Natural killer cell treated with Interleukin-12 subunit alpha and Interleukin-12 subunit beta and Interleukin-15 and Interleukin-18, amount 100 ng/mL, for 72 hours (primary cell): ENCODE measurements at places on chromosomes 4 and X.

DNA sequence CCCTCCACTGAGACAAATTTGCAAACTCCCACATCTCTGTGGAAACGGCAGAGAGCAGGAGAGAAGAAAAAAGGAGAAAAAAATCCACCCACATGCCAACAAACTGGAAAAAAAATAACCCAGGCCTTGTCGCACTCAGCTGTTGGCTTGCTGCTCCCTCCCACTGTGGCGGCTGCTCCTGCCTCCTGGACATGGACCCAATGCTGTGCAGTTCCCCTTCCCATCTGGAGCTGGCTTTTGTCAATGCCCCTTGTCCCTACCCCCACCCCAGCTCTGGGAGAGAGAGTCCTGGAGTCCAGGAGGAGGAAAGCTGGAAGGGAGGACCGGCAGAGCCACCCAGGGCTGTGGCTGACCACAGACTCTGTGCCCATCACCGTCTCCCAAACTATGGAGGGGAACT, 50.8 kb upstream of the IQSEC2 start:
- no peaks in the 10 kb centered on the region for H3K36me3 ChIP-seq
- no peaks in the 10 kb centered on the region for H3K4me1 ChIP-seq
- H3K27ac ChIP-seq, result no peak overlapping the region
- peaks cover 20% of the 10 kb centered on the region for H3K27me3 ChIP-seq
- H3K4me3 ChIP-seq, result no peak overlapping the region

DNA sequence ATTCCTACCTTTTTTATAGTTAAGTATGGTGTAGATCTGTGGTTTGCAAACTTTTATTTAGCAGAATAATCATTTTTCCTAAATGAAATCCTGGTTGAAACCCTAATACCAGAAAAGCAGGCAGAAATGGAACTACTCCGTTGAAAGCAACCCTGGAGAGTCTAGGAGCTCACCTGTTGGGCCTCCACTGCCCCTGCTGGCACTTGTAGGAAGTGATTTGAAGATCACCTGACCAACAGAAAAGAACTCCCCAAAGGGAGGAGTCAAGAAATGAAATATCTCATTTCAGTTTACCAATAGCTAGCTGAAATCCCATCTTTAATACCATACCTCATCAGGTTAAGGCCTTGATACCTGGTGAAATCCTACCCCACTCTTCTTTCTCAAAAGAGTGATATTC, 277.1 kb downstream of the KLHL13 start:
- no peak overlapping the region for H3K27ac ChIP-seq
- no peaks in the 10 kb centered on the region for H3K36me3 ChIP-seq

DNA sequence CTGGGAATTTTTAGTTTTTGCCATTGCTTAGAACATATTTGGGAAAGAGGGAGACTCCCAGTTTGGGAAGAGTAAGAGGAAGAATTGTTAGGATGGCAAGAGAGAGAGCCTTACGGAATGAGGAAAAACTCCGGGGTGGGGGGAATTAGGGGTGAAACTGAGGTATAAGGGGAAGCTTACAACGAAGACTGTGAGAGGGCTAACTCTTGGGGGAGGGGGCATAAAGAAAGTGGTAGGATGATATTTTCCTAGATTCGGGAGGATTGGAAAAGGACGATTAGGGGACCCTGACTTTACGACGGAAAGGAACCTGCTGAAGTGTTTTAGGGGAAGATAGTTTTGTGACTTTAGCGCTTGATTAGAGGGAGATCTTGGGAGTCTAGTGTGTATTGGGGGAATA, 86.2 kb upstream of the HPRT1 start:
- H3K27me3 ChIP-seq, result peaks cover 6% of the 10 kb centered on the region
- no peak for DNase-seq
- peak overlapping the region; percentile 95 for H3K27ac ChIP-seq
- H3K4me1 ChIP-seq, result peaks cover 11% of the 10 kb centered on the region
- peak overlapping the region; percentile 99 for H3K4me3 ChIP-seq

DNA sequence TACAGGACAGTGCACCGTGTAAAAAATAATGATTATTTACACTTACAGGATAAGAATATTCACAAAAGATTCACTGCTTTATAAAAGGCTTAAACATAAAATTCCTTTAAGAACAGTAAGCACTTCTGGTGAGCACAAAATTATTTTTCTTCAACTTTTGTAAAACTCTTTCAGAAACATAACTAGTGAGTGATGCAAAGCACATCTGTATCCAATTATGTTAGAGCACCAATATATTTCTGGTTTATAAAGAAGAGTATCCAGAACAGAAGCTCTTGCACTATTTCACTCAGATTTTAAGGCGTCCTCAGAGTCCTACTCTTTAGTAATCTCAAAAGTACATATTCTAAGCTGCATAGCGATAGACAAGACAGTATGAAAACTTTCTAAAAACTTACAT, 276.0 kb downstream of the C4orf33 start:
- no peaks in the 10 kb centered on the region for H3K4me1 ChIP-seq
- H3K4me3 ChIP-seq, result no peak overlapping the region
- H3K27ac ChIP-seq, result no peak overlapping the region
- no peaks in the 10 kb centered on the region for H3K36me3 ChIP-seq
- peaks cover 13% of the 10 kb centered on the region for H3K27me3 ChIP-seq
- DNase-seq, result no peak

DNA sequence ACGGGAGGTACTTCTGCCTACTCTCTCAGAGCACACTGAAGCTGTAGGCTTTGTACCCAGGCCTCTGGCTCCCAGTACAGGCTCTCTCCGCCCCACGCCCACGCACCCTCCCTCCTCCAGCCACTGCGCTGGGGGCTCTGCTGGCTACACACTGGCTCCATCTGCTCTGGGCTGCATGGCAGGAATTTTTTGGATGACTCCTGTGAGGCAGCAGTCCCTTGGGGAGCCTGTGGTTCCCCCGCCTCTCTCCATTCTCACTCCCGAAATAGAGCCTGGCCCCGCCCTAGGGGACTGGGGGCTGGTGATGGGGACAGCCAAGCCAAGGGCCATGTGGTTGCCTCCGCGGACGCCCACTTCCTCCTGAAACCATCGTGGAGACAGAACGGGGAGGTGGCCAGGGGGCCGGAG, 58.1 kb upstream of the ADRA2C start:
- H3K4me3 ChIP-seq, result no peak overlapping the region
- DNase-seq, result peak; percentile 54
- H3K27me3 ChIP-seq, result peaks cover 9% of the 10 kb centered on the region
- H3K36me3 ChIP-seq, result no peaks in the 10 kb centered on the region
- peaks cover 3% of the 10 kb centered on the region for H3K4me1 ChIP-seq

DNA sequence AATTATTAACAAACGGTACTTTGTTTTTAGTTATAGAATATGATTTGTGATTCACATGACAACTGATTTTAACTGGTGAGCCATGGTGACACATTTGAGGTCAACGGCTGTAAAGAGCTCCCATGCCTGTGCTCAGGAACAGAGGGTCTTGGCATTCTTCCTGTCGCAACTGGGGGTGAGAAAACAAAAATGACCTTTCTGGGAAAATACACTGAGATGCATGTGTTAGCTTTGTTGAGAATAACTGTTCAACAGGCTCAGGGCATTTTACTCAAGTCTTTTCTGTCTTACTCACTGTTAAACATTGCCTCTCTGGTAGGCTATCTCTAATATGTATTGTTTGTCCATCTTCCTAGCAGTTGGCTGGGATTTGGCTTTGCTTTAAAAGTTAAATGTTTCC, 57.1 kb upstream of the HPGD start:
- no peaks in the 10 kb centered on the region for H3K27me3 ChIP-seq
- no peak for DNase-seq
- H3K4me3 ChIP-seq, result no peak overlapping the region
- H3K36me3 ChIP-seq, result no peaks in the 10 kb centered on the region
- H3K27ac ChIP-seq, result no peak overlapping the region

DNA sequence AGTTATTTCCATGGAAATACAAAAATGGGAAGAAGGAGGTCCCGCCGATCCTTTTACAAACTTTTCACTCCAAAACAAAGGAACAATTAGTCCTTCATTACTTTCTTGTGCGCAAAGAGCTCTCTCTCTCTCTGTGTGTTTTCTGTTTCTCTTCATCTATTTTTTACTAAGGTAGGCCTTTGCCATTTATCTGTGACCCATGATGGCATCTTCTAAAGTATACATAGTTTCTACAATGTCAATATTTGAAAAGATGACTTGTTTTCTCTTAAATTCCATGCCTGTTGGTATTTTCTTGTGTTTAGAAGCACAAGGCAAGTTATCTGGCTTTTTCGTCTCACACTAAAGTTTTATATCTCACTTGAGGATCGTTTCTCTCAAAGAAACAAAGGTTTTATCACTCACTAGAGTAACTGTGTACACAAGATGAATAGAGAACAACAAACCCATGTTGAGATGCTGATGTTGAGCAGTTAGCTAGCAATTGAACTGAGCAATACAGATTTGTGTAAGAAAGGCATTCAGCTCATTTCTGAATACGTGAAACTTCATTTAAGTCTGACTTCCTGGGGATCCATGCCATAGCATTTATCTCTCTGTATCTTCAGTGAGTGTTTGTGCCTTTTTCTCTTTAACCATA, 250.3 kb downstream of the GBA3 start:
- no peaks in the 10 kb centered on the region for H3K4me1 ChIP-seq
- H3K36me3 ChIP-seq, result peaks cover 5% of the 10 kb centered on the region
- no peak for DNase-seq
- no peak overlapping the region for H3K4me3 ChIP-seq
- no peak overlapping the region for H3K27ac ChIP-seq
- H3K27me3 ChIP-seq, result no peaks in the 10 kb centered on the region

- no peak for DNase-seq
- H3K27ac ChIP-seq, result no peak overlapping the region
- H3K4me1 ChIP-seq, result no peaks in the 10 kb centered on the region
- no peak overlapping the region for H3K4me3 ChIP-seq
Measured at GRCh38 chr4:156408749-156409148, 455.1 kb upstream of the CTSO start.

GRCh38 chrX:51336584-51336983, 4.0 kb downstream of the NUDT10 start:
- no peaks in the 10 kb centered on the region for H3K36me3 ChIP-seq
- H3K27ac ChIP-seq, result no peak overlapping the region
- peaks cover 18% of the 10 kb centered on the region for H3K27me3 ChIP-seq
- peaks cover 7% of the 10 kb centered on the region for H3K4me1 ChIP-seq
- H3K4me3 ChIP-seq, result no peak overlapping the region
- DNase-seq, result no peak

DNA sequence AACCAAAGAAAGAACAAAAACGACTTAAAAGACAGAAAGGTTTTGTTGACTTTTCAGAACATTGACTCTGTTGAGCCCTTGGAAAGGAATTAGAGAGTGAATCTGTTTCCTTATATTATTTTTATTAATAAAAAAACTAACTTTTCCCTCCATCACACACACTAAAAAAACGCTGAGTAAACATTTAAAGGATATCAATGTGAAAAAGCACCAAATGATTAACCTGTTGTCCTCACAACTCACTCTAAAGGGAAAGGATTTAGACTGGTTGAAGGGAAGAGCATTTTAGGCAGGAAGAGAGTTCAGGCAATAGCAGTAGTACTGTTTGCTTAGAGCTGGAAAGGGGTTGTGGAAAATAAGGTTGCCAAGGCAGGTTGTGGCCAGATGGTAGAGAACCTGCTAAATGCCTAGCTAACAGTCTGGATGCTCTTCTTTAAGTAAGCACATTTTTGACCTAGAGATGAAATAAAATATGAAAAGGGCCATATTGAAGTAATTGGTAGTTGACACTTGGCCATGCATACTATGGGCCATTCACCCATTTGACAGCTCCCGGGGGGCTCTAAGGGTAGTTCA, 98.0 kb upstream of the NDP start:
- H3K4me3 ChIP-seq, result no peak overlapping the region
- H3K27ac ChIP-seq, result no peak overlapping the region
- H3K4me1 ChIP-seq, result no peaks in the 10 kb centered on the region
- DNase-seq, result no peak

GRCh38 chr4:90165883-90166282, 38.7 kb downstream of the CCSER1 start:
- H3K36me3 ChIP-seq, result no peaks in the 10 kb centered on the region
- no peaks in the 10 kb centered on the region for H3K27me3 ChIP-seq
- DNase-seq, result no peak
- H3K4me3 ChIP-seq, result no peak overlapping the region
- H3K4me1 ChIP-seq, result no peaks in the 10 kb centered on the region

- H3K4me3 ChIP-seq, result no peak overlapping the region
- H3K27ac ChIP-seq, result no peak overlapping the region
- H3K36me3 ChIP-seq, result peaks cover 5% of the 10 kb centered on the region
- H3K27me3 ChIP-seq, result peaks cover 27% of the 10 kb centered on the region
Measured at GRCh38 chr4:1462768-1463075, 56.5 kb upstream of the NKX1-1 start.

GRCh38 chr4:187732524-187732923, 263.0 kb upstream of the ZFP42 start:
- peaks cover 13% of the 10 kb centered on the region for H3K36me3 ChIP-seq
- no peaks in the 10 kb centered on the region for H3K4me1 ChIP-seq

- no peak overlapping the region for H3K27ac ChIP-seq
- H3K27me3 ChIP-seq, result peaks cover 3% of the 10 kb centered on the region
- H3K4me1 ChIP-seq, result peaks cover 23% of the 10 kb centered on the region
Measured at GRCh38 chr4:165201806-165202205, 5.6 kb upstream of the KLHL2 start.

GRCh38 chrX:11579636-11580600, 85.8 kb downstream of the ARHGAP6 start:
- H3K4me3 ChIP-seq, result no peak overlapping the region
- peaks cover 3% of the 10 kb centered on the region for H3K27me3 ChIP-seq
- no peak for DNase-seq

DNA sequence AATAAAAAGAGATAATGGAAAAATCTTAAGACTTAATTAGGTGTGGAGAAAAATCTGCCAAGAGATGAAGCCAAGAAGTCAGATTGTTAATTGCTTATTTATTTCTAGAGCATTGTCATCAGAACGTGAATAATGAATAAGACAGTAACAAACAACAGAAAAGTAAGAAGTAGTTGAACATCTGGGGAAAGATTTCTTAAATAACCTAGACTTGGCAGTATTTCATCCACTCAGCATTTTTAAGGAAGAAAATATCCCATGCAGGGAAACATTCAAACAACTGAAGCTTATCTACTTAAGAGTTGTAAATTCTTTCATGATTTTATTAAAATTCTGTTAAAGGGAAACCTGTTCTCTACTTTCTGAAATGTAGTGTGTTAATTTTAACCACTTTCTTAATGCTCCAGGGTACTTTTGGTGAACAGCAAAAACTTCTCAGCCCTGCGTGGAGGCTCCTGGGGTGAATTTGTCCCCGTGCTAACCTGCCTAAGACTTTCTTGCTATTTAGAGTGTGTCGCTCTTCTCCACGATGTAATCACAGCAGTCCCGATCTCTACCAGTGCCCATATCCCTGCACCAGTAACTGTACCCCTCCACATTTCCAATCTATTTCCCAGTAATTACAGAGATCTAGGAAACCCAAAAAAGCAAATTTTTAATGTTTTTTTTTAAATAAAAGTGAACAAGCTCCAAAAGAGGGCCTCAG, 124.6 kb downstream of the CORIN start:
- no peaks in the 10 kb centered on the region for H3K4me1 ChIP-seq
- H3K36me3 ChIP-seq, result no peaks in the 10 kb centered on the region
- DNase-seq, result no peak
- no peak overlapping the region for H3K4me3 ChIP-seq

GRCh38 chr4:113563691-113564378, 197.7 kb downstream of the CAMK2D start:
- peaks cover 7% of the 10 kb centered on the region for H3K27me3 ChIP-seq
- H3K27ac ChIP-seq, result peak overlapping the region; percentile 40
- H3K36me3 ChIP-seq, result peaks cover 4% of the 10 kb centered on the region
- H3K4me1 ChIP-seq, result peaks cover 33% of the 10 kb centered on the region
- H3K4me3 ChIP-seq, result peak overlapping the region; percentile 68

GRCh38 chrX:107709266-107709806, 66.3 kb downstream of the TSC22D3 start:
- H3K27ac ChIP-seq, result peak overlapping the region; percentile 43
- H3K4me3 ChIP-seq, result no peak overlapping the region
- H3K36me3 ChIP-seq, result no peaks in the 10 kb centered on the region

- peaks cover 14% of the 10 kb centered on the region for H3K4me1 ChIP-seq
- no peaks in the 10 kb centered on the region for H3K27me3 ChIP-seq
- DNase-seq, result peak; percentile 62
- peak overlapping the region; percentile 65 for H3K4me3 ChIP-seq
- no peak overlapping the region for H3K27ac ChIP-seq
Measured at GRCh38 chr4:2793586-2794485, 951 bp downstream of the SH3BP2 start.
